NCI-H1048 (cell line): ENCODE measurements at places on chromosomes 1 and 21.

DNA sequence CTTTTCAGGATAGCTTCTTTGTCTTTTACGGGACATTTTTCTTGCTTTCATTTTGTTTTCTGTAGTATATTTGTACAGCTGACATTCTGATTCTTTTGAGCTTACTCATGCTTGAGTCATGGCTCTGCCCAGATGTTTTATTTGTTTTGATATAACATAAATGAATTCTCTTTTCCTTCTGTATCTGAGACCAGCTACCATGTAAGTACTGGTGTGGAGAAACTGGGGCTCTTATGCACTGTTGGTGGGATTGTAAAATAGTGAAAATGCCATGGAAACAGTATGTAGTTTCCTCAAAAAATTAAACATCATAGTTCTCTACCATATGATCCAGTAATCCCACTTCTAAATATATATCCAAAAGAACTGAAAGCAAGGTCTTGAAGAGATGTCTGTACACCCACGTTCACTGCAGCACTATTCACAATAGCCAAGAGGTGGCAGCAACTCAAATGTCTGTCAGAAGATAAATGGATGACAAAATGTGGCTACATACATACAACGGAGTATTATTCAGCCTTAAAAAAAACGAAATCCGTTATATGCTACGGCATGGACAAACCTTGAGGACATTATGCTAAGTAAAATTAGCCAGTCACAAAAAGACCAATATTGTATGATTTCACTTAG, 61.4 kb downstream of the EIF2B3 start:
- no peak for DNase-seq

GRCh38 chr1:237684236-237684635, 206.5 kb downstream of the ZP4 start:
- no peak for DNase-seq

DNA sequence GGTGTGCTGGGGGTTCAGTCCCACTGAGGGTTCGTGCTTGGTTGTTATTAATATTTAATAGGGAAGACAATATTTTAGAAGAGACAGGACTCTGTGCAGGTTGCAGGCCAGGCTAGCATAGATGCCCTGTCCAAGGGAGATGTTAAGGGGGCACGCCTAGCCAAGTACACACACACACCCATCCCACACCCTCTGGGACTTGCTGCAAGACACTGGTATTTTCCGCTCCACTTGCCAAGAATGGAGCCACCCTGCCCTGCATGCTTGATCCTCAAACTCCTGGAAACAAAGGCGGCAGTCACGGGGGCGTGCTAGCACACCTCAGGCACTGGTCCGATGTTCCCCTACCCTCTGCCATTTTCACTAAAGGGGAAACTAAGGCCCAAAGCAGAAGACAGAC, 99.1 kb downstream of the MRPL37 start:
- no peak for DNase-seq

DNA sequence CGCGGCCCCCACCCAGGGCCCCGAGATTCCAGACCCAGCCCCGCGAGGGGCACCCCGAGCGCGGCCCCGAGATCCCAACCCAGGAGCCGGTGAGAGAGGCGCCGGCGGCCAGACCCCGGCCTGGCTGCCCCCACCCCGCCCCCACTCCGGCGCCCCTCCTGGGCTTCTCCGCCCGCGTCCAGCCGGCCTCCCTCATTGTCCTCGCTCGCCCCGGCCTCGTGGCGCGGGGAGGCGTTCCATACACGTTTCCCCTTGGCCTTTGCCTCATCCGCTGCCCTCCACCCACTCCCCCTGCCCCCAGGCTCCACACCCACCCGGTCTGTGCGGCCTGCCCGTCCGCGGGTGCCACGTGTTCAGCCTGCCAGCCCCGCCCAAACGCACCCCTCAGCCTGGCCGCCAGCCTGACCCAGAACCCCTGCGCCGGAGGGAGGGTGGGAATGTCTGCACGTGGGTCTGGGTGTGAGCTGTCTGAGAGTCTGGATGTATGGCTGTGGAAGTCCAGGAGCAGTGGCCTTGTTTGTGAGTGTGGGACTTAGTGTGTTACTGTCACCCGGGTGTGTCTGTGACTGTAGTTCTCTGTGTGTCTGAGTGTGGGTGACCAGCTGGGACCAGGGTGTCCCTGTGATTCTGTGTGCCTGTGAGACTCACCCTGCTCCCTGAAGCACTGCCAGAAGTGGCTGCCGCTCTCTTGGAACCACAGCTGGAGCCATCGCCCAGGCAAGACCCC, 681 bp downstream of the B4GALT2 start:
- no peak for DNase-seq

GRCh38 chr1:147641291-147641690, 29.0 kb downstream of the ACP6 start:
- DNase-seq, result no peak

- DNase-seq, result no peak
These were observed 14.8 kb upstream of the NCMAP start for GRCh38 chr1:24540906-24541710.

DNA sequence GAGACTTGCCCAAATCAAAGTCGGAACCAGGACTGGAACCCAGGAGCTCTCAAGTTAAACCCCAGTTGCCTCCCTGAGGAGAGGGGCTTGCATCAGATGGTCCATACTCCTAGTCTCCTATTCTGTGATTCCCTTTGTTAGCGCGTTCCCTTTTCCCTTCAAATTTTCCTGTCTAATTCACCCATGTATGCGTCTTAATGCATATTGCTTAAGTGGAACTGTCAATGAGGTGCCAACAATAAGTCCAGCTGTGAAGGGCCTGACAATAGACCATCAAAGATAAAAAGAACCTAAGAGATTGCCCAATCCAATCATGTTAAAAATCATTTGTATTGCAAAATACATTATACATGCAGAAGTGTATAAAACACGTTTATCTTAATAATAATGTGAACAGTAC, 634 bp upstream of the SPATA6 start:
- DNase-seq, result no peak

DNA sequence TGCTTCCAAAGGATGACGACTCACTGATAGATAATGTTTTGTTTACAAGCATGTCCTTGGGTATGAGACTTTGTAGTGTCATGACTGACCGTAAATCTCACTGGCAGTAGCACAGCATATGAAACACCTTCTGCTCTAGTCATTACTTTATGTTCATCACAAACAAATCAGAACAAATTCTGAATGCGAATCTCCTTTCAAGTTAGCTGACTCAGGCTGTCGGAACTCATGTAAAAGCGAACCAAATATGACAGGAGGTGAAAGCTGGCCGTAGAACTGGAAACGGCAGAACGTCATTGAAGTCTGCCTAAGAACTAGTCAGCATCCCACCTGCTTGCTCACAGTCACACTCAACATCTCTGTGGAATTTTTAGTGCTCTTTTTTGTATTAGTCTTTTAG, 143.9 kb downstream of the RGS7 start:
- DNase-seq, result no peak

GRCh38 chr1:226549094-226549936, 751 bp downstream of the STUM start:
- no peak for DNase-seq

DNA sequence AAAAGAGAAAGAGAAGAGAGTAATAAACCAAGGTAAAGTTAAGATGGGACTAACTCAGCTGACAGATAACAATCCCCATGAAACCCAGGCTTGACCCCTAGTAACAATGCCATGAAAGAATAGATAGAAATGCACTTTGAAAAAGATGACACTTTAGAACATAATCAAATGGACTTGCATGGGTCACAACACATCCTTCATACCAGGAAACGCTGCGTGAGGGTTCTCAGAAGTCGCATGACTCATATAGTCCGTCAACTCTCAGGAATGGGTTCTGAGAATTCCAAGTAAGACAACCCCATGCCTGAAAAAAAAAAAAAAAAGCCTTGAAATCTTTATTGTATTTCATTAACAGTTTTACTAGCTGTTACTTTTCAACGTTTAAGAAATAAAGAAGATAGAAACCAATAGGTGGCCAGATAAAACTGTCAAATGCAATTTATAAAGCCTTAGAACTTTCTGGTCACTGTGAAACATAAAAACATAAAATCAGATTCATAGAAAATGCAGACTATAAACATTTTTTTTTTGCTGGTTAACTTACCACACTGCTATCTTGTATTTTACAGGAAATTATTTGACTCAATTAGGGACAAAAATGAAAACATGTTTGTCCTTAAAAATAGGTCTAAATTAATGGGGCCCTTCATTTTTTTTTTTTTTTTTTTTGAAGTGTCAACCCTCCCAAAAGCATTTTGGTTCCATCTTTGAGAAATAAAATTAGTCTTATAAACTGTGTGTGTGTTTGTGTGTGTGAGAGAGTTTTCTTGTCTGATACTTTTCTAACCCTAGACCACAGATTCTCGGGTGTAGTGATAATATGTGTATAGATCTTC, 202.1 kb downstream of the NCAM2 start:
- DNase-seq, result no peak

DNA sequence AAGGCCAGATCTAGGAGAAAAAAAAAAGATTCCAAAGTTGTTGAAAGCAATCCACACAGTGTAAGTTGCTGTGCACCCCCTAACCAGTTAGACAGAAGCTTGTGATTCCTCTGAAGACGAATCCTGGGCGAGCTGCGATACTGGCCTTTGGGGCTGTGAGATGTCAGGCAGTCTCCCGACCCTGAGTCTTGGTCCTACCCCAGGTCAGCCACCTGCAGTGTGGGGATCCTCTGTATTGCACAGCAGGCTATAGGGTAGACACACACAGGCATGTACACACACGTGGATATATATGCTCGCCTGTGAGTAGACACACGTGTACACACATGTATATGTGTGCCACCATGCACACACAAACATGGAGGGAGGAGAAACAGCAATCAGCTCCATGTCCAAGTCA, 12.9 kb downstream of the ACTRT2 start:
- no peak for DNase-seq
